Neuronal stem cell (in vitro differentiated cells): ENCODE measurements at places on chromosomes 3 and 15.

DNA sequence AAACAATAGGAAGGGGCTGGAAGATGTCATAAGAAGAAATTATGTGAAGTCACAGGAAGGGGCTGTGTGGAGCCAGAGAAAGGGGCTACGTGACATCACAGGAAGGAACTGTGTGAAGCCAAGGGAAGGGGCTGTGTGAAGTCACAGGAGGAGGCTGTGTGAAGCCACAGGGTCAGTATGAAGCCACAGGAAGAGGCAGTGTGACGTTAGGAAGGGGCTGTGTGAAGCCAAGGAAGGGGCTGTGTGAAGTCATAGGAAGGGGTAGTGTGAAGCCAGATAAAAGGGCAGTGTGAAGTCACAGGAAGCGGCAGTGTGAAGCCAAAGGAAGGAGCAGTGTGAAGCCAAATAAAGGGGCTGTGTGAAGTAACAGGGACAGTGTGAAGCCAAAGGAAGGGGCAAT, 32.5 kb downstream of the GASK1A start:
- H3K27ac ChIP-seq, result no peak overlapping the region
- H3K4me1 ChIP-seq, result no peaks in the 10 kb centered on the region
- no peak overlapping the region for H3K4me3 ChIP-seq
- no peak for DNase-seq
- no peaks in the 10 kb centered on the region for H3K36me3 ChIP-seq

- H3K27me3 ChIP-seq, result no peaks in the 10 kb centered on the region
- peak overlapping the region; percentile 6 for H3K27ac ChIP-seq
- no peak overlapping the region for H3K4me3 ChIP-seq
These were observed 43.9 kb downstream of the TRIM71 start for GRCh38 chr3:32861681-32862080.

DNA sequence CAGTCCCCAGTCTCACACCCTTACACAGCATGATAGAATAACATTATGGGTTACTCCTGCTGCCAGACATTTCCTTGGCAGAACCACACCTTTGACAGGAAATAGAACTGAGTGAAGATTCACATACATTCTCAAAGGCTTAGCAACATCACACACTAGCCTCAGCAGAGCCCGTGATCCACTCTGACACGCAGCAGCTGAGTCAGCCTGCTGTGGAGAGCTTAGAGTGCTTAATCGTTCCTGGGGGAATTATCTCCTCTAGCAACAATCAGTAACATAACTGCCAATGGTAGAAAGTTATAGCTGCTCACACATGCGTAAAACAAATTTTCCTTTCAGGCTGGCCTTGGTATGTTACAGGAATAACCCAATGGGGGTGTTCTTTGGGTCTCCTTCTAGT, 382.1 kb downstream of the GAP43 start:
- no peak for DNase-seq
- H3K4me1 ChIP-seq, result peaks cover 2% of the 10 kb centered on the region
- no peak overlapping the region for H3K27ac ChIP-seq
- H3K36me3 ChIP-seq, result no peaks in the 10 kb centered on the region

- H3K4me1 ChIP-seq, result no peaks in the 10 kb centered on the region
- no peak overlapping the region for H3K4me3 ChIP-seq
- H3K27me3 ChIP-seq, result no peaks in the 10 kb centered on the region
- no peak overlapping the region for H3K27ac ChIP-seq
- H3K36me3 ChIP-seq, result no peaks in the 10 kb centered on the region
These were observed 39.0 kb upstream of the CBLB start for GRCh38 chr3:105907777-105908176.
